ENCODE measurements at places on chromosomes 16 and 17. TPM values are rescaled to one million over a fixed set of nuclear protein-coding genes. Genes with fewer than 3 reads are reported as not detected.

GRCh38 chr17:76426853-76427252 lies 26.1 kb downstream of the UBE2O start:
- H3K27me3 ChIP-seq: no peaks in the 10 kb centered on the region
- no peak for DNase-seq
- peaks cover 9% of the 10 kb centered on the region for H3K4me1 ChIP-seq

DNA sequence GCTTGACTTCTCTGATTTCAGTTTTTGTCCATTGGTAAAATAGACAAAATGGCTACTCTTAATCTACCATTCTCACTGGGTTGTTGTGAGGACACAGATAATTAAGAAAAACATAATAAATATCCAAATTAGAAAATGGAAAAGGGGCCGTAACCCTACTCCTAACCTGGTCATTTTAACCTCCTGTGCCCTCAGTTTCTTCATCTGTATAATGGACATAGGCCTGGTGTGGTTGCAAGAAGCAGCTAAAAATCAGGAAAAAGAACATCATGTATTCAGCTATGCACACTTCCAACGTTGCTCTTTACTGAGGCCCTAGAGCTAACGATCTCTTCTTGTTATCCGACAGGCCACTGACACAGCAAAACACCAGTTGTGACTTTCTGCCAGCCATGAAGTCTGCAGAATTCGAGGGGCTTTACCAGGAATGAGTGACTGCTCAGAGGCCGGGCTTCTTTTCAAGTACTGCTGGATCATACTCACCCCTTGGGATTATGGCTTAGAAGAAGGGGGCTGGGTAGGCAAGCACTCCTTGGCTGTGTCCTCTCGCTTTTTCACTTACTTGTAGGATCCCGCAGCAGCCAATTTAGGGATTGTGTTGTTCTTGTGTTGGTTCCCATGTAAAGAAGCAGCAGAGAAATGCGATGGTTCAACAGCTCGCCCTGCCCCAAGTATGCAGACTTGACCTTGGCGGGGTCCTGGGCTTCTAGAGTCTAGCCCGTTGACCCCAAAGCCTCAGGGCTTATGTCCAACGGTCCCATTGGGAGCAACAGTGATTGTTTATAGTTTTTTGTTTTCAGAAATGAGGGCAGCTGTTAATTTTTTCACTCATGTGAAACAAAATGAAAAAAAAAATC lies 20.9 kb downstream of the LDAF1 start:
- H3K4me3 ChIP-seq: no peak overlapping the region
- H3K36me3 ChIP-seq: no peaks in the 10 kb centered on the region
- no peaks in the 10 kb centered on the region for H3K4me1 ChIP-seq
- no peaks in the 10 kb centered on the region for H3K27me3 ChIP-seq
- DNase-seq: no peak

DNA sequence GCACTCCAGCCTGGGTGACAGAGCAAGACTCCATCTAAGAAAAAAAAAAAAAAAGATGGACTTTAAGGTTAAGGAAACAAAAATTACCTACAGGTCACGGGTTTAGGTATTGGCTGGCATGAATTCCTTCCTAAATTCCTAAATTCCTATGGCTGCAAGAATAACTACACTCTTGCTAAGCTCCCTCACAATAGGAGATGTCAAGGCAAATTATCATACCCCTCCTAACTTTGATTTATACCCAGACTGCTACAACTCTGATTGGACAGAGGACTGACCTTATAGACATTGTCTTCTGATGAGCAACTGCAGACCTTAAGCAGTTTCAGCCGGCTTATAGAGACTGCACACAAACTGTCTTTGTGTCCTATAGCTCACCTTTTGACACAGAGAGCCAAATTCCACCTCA lies 25.1 kb upstream of the TMC7 start:
- no peaks in the 10 kb centered on the region for H3K27me3 ChIP-seq
- no peak overlapping the region for H3K4me3 ChIP-seq
- DNase-seq: no peak
- H3K36me3 ChIP-seq: no peaks in the 10 kb centered on the region

DNA sequence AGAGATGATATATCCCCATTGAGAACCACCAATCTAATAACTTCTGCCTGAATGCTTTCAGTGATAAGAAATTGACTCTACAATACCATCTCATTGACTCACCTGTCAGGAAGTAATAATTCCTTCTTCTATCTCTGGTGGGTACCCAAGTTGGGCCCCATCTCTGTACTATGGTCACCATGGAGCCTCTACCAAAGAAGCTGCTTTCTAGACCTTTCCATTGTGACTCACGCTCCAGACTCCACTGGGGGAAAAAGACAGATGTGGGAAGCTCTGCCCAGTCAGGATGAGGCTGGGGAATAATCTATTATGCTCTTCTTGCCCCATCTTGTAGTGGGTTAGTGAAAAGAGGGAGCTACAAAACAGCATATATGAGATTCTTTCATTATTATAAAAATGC lies 100.4 kb downstream of the COPRS start:
- DNase-seq: no peak
- H3K27ac ChIP-seq: no peak overlapping the region
- no peaks in the 10 kb centered on the region for H3K4me1 ChIP-seq
- H3K36me3 ChIP-seq: no peaks in the 10 kb centered on the region
- H3K4me3 ChIP-seq: no peak overlapping the region
- no peaks in the 10 kb centered on the region for H3K27me3 ChIP-seq

DNA sequence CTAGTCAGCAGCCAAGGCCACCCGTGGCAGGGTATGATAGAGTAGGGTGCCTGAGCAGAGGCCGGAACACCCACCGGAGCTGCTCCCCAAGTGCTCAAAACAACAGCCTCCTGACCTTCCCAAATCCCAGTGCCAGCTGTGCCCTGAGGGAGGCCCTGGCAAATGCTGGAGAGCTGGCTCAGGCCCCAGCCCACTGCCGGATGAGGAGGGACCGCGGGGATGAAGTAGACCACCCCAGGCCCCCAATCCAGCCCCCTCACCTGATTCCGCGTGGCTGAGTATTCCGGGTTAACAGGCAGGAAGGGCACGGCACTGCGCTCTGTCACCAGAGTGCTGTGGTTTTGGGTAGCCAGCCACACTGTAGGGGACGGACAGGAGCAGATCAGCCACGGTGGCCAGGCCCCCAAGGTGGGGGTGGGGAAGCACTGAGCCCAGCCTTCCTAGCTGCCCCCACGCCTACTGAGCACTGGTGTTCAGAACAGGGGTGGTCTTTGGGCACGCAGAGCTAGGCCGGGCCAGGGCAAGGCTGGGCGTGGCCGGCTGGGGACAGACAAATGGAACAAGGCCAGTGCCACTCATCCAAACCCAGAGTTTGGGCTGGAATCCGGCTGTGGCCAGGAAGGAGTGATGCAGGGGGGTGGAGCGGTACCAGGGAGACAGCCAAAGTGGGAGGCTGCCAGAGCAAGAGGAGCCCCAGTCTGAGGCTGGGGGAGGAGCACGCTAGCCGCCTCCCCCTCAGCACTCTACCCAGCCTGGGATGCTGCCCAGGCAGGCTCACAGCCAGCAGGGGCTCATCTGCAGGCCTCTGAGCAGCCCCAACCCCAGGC lies 9.1 kb downstream of the TP53I13 start:
- no peaks in the 10 kb centered on the region for H3K27me3 ChIP-seq
- no peak for DNase-seq

DNA sequence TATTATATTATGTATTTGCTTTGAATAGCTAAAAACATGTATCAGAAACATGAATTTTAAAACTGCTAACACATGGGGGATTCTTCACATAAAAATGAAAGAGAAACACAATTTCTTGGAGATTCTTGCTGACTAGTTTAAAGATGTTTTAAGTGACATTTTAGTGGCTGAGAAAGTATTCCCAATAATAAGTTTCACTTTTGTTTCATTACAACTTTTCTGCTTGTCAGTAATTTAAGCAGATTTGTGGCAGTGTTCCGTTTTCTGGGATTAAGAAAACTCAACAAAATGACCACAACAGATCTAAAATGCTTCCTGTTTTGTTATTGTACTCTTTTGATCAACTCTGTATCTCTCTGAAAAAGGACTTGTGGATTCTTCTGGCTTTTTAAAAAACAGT lies 75.9 kb downstream of the NLK start:
- H3K36me3 ChIP-seq: no peaks in the 10 kb centered on the region
- no peak overlapping the region for H3K4me3 ChIP-seq
- H3K27me3 ChIP-seq: no peaks in the 10 kb centered on the region
- no peaks in the 10 kb centered on the region for H3K4me1 ChIP-seq

DNA sequence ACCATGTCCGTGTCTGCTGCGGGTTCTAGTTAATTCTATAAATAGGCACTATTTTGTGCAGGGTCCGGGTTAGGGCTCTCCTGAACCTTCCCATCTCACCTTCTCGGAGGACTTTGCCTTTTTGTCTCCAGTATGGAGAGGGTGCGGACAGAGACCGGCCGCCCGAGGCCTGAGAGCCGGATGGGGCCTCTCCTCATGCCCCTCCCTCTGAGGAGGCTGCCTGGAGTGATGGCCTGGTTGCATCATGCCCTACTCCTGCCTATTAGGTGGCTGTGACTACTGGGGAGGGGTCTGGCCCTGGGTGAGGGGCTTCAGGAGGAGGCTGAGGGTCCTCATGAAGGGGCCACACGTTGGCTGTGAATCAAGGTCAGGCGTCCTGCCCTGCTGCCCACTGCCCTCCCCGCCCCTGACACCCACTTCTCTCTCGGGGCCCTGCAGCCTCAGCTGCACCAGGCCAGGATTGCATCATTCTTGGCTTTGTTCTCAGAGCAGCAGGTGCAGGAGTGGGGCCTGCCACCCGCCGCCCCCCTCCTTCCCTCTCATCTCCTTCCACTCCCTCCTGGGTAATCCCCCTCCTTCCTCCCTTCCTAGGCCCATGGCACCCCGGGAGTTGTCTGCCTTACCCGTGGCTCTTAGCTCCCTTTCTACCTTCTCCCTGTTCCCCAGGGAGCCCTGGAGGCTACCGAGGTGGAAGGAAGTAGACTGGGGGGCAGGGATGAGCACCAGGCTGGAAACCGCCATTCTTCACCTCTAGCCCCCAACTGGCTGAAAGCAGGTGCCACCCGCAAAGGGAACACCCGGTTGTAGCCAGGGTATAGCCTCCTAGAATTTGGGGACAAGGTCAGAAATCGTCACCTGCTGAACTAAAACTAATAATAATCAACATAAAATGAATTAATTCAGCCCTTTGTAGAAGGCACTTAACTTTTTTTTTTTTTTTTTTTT lies 12.7 kb upstream of the ARHGAP23 start:
- H3K36me3 ChIP-seq: no peaks in the 10 kb centered on the region
- H3K27me3 ChIP-seq: peaks cover 45% of the 10 kb centered on the region
- H3K4me1 ChIP-seq: peaks cover 27% of the 10 kb centered on the region
- no peak overlapping the region for H3K27ac ChIP-seq
- DNase-seq: peak; percentile 40

DNA sequence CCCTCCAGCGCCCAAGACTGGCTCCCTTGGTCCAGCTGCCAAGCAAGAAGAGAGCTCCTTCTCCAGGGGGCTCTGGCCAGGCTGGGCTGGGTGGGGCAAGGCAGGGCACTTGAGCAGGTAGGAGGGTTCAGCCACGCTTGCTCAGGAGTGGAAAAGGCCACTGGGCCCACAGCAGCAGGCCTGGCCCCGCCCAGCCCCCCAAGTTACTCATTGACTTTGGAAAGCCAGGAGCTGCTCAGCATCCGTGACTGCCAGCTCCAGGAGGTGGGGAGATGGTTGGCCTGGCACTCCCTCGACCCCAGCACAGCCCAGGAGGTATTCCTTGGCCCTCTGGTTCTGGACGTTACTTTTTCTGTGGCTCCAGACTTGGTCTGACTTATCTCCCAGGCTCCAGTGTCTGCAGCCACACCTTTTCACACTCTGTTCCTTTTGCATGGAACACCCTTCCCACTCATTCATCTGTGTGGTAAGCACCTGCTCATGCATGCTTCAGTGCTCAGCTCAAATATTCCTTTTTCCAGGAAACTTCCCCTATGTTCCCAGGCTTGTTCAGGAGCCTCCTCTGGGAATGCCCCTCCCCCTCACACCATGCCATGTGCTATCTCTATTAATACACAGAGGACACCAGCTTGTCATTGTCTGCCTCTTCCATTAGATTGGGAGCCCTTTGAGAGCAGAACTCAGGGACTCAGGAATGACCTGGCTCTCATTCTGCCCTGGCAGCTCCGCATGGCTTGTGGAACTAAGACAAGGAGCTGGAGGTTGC lies at the start of gene CDH16:
Gene CDH16, minus strand, starts transcription at position 83 of the 766 bp plus-strand sequence. CDS start 820 bp downstream, outside the sequence.
- no peaks in the 10 kb centered on the region for H3K36me3 ChIP-seq
- peaks cover 2% of the 10 kb centered on the region for H3K27me3 ChIP-seq
- H3K4me1 ChIP-seq: peaks cover 24% of the 10 kb centered on the region

DNA sequence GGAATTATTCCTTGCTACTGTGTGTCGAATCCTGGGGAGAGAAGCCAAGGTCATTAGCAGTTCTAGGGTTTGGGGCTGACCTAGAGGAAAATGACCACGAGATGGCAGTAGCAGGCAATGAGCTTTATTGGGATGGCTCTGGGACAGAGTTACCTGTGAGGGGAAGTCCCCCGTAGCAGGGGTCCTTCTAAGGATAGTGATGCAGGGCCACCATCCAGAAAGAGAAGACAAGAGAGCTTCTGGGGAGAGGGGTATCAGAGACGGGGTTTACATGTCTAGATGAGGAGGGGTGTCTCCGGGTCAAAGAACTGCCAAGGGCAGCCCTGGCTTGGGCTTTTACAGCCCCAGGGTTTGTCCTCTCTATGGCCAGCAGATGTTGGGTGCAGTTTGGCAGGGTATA lies 6.4 kb upstream of the GGT6 start:
- peaks cover 12% of the 10 kb centered on the region for H3K4me1 ChIP-seq
- no peaks in the 10 kb centered on the region for H3K27me3 ChIP-seq
- DNase-seq: peak; percentile 57
- H3K27ac ChIP-seq: no peak overlapping the region

DNA sequence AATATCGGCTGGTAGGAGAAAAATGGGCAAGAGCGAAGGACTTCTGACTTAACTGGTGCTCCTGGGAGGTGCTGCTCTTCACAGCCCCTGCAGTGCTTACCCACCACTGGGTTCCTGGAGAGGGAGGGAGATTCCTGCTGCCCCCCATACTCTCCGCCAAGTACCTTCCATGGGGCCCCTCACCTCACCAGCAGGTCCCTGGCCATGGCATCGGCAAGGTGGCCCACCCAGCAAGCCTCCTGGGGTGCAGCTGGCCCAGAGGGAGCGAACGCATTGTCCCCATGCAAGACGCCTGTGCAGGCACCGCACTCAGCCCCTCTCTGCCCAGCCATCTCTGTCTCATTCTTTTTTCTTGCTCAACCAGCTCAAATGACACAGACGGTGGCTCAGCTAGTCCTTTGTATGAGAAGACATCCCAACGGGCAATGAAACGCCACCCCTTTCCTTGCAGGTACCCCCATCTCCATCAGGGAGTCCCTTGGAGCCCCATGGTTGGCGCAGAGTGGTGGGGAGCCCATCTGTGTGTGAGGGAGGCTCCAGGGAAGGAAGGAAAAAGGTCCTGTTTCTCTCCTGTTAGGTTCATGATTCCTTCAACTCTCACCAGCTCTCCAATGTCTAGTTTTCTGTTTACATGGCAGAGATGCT lies 9.6 kb upstream of the ALDH3A1 start:
- no peaks in the 10 kb centered on the region for H3K27me3 ChIP-seq
- no peaks in the 10 kb centered on the region for H3K36me3 ChIP-seq
- DNase-seq: no peak
- H3K4me3 ChIP-seq: no peak overlapping the region
- no peak overlapping the region for H3K27ac ChIP-seq
- H3K4me1 ChIP-seq: peaks cover 10% of the 10 kb centered on the region

P2RX1 gene
- 4.6 TPM for total RNA-seq

STH gene
- not detected for total RNA-seq

CD19 gene
- total RNA-seq: 9.8 TPM

ORMDL3 gene
- 57.6 TPM for total RNA-seq
